ENCODE measurements at places on chromosomes 11 and 22.
A peak's percentile ranks its signal among the peaks of the same experiment; 100 is the strongest.

DNA sequence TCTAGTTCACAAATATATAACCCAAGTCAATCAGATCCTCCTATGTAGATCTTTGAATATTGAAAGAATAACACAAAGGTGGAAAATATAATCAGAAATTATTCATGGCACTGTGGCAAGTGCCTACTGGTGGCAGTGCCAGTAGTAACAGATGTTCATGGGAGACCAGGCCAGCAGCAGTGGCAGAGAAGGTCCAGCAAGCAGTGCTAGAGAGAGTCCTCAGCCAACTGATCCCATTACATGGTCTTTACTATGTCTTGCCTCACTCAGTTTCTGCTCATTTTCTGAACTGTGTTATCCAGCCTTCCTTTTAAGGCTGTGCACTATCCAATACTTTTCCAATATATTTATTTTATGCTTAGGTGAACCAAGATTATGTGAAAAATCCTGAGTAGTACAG is 124.9 kb downstream of the MRTFA start:
- DNase-seq, result no peak

DNA sequence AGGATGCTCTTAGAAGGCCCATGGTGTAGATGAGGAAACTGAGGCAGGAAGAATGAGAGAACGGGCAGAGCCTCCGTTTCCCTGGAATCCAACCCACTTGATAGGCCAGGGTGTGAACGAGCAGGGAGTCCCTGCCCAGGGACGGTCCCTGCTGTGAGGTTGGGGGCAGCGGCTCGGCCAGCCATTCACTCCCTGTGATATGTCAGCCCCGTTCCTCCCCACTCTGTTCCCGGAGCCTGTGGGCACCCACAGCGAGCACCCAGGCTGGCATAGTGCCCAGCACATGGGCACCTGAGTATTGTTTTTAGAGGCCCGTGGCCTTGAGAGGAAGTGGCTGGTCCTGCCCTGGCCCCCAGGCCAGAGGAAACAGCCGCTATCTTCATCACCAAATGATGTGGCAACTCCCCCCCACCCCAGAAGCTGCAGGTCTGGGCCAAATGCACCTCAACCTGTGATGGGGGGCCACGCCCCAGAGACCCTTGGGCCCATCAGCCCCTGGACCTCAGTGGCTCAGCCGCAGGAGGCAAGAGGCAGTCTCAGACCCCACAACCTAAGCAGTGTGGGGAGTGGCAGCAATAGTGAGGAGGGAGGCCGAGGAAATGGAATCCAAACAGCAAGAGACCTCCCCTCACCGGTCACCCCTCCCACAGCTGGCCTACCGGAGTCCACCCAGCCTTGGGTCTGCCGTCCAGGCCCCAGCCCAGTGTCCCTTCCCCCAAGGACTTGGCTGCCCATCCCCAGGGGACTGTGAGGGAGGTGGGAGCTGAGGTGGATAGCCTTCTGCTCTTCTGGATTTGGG is 2.1 kb downstream of the ALDH3B1 start:
- DNase-seq, result no peak

GRCh38 chr22:40463017-40463631 is 92.7 kb downstream of the SGSM3 start:
- peak; percentile 64 for DNase-seq

DNA sequence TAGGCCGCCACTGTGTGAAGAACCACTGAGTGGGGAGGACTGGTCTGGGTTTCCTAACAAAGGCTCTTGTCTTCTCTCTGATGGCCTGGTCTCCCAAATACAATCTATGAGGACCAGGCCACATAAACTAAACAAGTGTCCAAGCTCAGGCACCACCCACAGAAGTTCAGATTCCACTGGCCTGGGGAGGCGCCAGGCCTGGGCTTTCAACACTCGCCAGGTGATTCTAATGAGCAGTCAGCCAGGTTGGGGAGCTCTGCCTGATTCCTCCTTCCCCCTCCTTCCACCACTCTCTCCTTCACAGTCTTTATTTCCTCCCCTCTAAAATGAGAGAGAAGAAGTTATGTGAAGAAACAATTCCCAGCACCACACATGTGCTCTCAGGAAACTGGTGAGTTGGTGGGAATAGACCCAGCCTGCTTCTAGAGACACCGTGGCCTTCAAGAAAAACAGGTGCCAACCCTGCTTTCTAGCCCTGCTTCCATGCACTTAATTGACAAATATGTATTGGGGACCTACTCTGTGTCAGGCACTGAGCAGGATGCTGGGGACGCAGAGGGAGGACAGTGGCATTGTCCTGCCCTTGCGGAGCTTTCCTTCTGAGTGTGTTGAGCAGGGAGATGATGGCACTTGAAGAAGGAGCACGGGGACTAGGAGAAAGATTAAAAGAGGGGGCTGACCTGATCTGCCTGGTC is 242.5 kb downstream of the TENM4 start:
- no peak for DNase-seq

- DNase-seq, result no peak
Observed at GRCh38 chr11:67273260-67273990, 7.2 kb downstream of the GRK2 start.

- DNase-seq, result no peak
Observed at GRCh38 chr11:79447038-79447786, 6.4 kb upstream of the TENM4 start.

DNA sequence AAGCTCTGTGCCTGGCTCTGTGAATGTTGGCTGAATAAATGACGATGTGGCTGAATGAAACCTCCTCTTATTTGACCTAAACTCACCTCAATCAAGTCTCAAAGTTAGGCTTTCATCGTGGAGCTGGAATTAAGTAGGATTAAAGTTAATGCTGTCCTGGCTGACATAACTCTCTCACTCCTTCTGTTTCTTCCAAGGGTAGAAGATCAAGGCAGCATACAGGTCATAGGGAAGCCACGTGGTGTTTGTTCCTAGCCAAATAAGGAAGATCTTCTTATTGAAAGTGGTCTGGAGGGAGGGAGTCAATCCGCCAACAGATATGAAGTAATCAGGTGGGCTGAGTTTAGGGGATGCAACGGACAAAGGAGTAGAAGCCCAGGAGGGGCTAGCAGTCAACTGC is 59.5 kb downstream of the TRIM29 start:
- no peak for DNase-seq

- no peak for DNase-seq
Observed at GRCh38 chr22:19176732-19177131, 1.8 kb downstream of the SLC25A1 start.

GRCh38 chr11:8604078-8604723 is 10.2 kb upstream of the STK33 start:
- no peak for DNase-seq

DNA sequence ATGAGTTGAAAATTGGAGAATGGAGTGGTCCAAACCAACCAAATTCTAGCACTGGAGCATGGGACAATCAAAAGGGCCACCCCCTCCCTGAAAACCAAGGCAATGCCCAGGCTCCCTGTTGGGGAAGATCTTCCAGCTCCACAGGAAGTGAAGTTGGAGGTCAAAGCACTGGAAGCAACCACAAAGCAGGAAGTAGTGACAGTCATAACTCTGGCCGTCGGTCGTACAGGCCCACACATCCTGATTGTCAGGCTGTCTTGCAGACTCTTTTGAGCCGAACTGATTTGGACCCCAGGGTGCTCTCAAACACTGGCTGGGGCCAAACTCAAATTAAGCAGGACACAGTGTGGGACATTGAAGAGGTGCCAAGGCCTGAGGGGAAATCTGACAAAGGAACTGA is 80.5 kb upstream of the ADSL start:
- DNase-seq, result no peak

DNA sequence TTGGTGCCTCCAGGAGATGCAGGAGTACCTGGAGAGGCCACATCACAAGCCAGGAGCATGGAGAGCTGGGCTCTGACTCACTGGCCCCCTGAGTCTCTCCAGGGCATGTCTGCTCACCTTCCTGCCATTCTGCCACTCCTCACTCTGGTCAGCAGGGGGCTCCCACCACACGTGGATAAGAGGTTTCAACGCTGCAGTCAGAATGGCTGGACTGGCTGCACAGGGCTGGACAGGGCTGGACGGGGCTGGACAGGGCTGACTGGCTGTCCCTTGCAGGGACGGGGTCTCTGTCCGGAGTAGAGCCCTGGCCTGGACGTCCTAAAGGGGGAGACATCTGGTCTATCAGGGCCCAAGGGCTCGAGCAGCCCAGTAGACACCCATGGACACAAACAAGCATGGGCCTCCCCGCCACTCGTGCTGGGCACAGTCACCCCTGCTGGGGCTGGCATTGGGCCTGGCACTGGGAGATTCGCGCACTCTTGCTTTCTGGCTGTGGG is 34.6 kb downstream of the CYTH4 start:
- DNase-seq, result peak; percentile 76

DNA sequence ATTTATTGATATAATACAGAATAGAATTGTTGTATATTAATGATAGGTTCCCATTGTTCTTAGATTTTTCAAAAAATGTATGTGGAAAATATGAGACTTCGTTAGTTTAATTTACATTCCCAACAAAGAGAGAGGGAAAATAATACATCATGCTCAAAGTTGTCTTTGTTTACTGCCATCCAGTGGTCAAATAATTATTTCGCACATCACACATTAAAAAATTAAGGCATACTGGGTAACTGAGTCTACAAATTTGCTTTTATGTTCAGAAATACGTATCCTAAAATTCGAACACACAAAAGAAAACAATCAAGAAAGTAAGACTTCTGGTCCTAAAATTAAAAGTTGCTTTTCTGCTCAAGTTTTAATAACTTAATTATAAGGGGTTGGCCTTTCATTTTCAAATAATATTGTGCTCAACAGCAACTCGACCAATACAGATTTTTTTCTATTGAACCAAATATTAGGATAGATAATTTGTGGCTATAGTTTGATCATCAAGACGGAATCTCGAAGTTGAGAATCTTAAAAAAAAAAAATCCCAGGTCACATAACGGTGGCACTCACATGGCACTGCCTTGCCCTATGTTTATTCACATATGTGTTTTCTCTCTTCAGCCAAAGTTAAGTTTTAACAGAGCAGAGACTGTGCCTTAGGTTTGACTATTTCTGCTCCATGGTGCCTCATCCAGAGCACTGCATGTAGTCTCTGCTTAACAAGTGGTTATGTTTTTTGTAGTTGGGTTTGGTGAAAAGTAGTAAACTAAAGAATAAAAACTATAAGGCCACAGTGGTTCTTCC is 12.3 kb downstream of the PDGFD start:
- no peak for DNase-seq

DNA sequence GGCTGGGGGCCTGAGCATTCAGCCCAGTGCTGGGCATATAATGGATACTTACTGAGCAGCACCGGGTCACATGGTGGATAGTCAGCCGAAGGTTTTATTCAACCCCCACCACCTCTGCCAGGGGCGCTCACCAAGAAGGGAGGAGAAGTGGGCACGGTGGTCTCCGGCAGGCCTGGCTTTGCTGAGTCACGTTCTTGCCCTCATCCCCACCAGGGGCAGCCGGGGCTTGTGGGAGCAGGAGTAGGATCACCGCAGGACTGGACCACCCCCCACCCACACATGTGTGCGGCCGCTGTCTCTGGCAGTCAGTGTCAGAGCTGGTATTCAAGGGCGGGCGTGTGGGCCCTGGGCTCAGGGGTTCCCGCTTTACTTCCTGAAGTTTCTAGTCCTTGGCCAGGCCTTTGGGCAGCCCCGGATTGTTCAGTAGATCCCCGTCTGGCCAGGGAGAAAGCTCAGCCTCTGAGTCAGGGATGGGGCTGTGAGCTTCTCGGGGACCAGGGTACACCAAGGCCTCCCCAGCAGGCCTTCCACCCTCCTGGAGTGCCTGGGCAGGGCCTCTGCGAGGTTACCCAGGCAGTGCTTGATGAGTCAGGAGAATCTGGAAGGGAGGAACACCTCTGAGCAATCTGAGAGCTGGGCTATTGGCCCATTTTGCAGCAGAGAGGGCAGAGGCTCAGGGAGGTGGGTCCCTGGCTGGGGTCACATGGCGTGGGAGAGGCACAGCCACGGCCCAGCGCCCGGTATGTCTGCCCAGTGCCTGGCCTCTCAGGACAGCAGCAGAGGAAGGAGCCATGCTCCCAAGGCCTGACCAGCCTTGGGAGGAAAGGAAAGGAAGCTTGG is 60.6 kb downstream of the RTL6 start:
- DNase-seq, result no peak

DNA sequence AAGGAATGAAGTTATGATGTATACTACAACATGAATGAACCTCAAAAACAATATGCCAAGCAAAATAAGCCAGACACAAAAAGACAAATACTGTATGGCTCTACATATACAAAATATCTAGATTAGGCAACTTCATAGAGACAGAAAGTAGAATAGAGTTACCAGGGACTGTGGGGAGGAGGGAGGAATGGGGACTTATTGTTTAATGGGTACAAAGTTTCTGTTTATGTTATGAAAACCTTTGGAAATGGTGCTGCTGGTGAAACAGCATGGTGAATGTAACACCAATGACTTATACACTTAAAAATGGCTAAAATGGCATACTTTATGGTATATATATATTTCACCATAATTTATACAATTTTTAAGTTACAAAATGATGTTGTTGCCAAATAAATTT is 4.1 kb downstream of the AQP11 start:
- DNase-seq, result no peak

DNA sequence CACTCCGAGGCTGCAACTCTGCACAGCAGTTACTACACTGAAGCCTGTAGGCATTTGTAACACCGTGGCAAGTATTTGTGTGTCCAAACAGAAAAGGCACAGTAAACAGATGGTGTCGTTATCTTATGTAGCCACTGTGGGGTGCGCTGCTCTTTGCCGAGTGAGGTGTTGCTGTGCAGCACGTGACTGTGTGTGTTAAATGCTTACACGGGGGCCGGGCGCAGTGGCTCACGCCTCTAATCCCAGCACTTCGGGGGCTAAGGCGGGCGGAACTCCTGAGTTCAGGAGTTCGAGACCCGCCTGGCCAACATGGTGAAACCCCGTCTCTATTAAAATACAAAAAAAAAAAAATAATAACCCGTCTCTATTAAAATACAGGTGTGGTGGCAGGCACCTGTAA is 11.5 kb downstream of the ZBED4 start:
- no peak for DNase-seq

DNA sequence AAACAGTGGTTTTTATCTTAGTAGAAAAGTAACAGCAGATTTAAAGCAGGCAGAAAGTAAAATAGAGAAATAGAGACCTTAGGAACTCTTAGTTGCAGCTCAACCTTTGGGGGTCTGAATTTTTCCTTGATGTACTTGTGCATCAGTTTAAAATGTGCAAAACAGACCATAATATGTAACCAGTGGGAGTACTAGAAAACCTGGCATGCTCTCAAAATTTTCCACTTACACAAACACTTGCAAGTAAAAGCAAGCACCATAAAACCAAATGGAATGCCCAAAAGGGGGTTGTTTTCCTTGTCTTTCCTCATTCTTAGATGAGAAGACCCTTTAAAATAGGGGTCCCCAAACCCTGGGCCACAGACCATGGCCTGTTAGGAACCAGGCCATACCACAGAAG is 12.9 kb upstream of the MRGPRE start:
- no peak for DNase-seq

DNA sequence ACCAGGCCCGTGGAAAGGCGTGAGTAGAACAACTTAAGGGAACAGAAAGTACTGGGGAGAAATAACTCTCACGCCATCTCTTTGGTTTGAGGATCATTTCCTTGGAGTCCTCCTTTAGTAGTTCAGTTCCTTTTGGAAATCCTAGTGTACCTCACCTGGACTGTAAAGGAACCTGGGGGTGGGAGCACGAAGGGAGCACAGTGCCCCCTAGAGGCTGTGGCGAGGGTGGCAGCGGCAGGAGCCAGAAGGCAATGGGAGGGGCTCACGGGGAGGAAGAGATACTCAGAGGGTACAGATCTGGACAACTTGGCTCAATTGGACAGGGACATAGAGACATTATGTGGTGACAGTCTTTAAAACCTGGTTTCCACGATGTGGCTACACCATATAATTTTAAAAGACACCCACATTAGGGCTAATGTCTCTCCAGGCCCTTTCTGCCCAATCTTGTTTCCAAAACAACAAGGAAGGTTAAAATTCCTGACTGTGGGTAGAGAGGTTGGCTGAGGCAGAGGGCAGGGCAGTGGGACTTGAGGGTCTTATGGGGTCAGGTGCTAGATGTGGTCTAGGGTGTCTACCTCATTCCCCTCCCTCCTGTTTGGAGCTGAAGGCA is 87.0 kb downstream of the CSNK2A3 start:
- peak; percentile 44 for DNase-seq
